ENCODE measurements at places on chromosomes 1 and 21. TPM values are rescaled to one million over a fixed set of nuclear protein-coding genes. Genes with fewer than 3 reads are reported as not detected.

The UCHL5 gene
- polyA plus RNA-seq = 13.3 TPM

The NPHS2 gene
- polyA plus RNA-seq = not detected

The TMEM79 gene
- 2.3 TPM for polyA plus RNA-seq

The SLAMF7 gene
- polyA plus RNA-seq = 0.22 TPM

The JAM2 gene
- polyA plus RNA-seq = 15.3 TPM

GRCh38 chr1:203360547-203361185 is 9.7 kb upstream of the FMOD start:
- DNase-seq = no peak

GRCh38 chr1:195709821-195710220 is 898.4 kb downstream of the KCNT2 start:
- no peak for DNase-seq

GRCh38 chr1:165910764-165911421 is 83.5 kb downstream of the UCK2 start:
- peak; percentile 29 for DNase-seq

DNA sequence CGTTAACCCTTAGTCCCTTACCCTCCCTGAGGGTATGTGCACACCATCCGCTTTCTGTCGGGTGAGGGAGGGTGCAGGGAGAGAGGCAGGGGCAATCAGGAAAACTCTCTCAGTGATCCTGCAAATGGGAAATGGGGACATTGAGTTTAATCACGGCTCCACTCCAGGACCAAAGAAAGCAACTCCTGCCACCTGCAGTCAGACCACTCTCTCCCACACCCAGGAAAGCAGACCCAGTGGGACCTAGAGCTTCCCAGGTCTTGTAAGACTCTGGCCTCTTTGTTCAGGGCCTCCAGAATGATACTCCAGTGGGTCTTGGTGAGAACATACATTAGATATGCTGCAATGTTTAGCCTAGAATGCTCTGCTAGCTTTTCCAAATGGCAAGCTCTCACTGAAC is 71.5 kb downstream of the GNG12 start:
- DNase-seq = no peak

GRCh38 chr1:172971241-172971640 is 79.5 kb downstream of the TNFSF18 start:
- DNase-seq = no peak

- peak; percentile 41 for DNase-seq
These were observed 73.1 kb upstream of the EDEM3 start for GRCh38 chr1:184827600-184828368.

DNA sequence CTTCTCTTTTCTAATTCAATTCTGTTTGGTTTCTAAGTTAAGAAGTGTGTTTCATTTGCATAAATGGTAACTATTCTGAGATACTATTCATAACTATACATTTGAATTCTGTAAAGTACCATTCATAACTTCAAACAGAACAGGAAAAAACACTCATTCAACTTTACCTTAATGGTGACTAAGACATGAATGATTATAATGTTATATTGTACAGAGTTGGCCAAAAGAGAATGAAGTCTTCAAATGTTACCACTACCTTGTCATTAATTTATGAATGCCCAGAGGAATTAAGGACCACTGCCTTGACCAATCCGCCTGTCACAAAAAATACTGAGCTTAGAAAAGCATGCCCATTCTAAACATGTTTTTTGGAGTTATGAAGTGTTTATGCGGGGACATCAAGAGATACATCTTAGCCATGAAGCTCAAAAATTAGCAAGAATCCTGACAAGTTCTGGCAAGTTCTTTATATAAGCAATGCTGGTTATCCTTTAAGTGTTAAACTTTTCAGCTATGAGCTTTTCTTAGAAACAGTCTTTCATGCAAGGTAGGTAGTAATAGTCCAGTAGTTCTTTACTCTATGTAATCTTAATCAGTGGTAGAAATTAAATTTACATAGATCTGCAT is 7.9 kb downstream of the WASF2 start:
- no peak for DNase-seq

DNA sequence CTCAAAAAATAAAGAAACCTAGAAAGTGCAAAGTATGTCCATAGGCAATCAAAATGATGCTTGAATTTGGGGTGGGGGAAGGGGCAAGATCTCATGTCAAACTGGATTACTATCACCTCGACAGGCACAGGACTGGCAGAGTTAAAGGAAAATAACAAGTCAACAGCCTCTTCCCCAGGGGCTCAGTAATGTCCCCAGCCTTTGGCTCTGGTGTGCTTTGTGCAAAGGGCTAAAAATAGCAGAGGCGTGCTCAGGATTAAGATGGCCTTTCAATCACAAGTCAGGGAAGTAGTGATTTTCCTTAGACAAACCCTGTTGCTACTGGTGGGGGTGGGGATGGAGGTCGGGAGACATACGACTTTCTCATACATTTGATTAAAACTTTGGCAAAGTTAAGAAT is 63.5 kb upstream of the OLIG2 start:
- no peak for DNase-seq

DNA sequence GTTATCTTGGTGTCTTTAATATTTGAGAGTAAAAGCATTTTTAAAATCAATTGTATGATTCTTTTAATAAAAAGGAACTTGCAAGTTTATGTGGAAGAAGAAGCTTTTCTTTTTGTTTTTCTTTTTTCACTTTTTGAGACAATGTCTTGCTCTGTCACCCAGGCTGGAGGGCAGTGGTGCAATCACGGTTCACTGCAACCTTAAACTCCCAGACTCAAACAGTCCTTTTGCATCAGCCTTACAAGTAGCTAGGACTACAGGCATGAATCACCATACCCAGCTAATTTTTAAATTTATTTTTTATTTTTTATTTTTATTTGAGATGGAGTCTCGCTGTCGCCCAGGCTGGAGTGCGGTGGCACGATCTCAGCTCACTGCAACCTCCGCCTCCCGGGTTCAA is 34.1 kb downstream of the CMPK1 start:
- DNase-seq = no peak

DNA sequence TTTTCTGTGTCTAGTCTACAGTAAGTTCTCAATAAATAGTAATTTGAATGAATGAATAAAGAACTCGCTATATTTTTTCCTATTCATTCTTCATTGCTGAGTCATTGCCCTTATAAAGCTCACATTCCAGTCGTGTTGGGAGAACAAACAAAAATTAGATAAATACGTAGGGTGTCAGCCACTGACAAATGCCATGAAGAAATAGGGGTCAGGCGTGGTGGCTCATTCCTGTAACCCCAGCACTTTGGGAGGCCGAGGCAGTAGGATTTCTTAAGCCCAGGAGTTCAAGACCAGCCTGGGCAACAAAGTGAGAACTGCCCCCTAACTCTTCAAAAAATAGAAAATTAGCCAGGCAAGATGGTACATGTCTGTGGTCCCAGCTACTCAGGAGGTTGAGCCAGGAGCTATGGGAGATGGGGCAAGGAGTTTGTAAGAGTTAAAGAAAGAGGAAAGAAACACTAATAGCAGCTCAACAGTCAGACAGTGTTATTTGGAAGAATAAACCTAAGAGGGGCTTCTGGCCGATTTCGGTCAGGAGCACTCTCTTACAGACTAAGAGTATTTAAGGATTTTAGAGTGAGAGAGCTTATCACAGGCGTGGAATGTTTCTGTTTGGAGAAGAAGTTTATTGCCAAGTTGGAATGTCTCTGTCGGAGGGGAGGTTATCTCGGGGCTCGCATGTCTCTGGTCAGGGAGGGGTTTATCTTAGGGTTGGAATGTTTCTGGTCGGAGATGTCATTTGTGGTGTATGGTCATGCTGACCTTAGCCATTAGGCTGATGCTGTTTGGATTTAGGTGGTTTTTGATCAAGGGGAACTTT is 1.8 kb upstream of the CHML start:
- no peak for DNase-seq

GRCh38 chr1:198199105-198199504 is 42.3 kb downstream of the NEK7 start:
- DNase-seq = no peak

DNA sequence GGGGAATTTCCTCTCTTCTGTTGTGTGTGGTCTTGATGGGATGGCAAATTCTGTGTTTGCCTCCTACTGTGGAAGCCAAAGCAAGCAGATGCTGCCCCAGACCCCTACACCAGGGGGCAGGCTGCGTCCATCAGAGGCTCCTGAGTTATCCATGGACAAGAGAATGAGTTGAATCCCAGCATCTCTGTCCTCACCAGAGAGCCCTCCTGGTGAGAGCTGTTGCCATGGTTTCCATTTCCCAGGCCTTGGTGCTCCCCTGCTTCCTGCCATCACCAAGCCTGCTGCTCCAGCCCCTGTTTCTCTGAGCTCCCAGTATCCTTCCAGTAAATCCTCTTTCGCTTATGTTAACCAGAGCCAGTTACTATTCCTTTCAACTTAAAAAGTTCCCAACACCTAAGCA is 20.4 kb upstream of the GNG12 start:
- peak; percentile 54 for DNase-seq

DNA sequence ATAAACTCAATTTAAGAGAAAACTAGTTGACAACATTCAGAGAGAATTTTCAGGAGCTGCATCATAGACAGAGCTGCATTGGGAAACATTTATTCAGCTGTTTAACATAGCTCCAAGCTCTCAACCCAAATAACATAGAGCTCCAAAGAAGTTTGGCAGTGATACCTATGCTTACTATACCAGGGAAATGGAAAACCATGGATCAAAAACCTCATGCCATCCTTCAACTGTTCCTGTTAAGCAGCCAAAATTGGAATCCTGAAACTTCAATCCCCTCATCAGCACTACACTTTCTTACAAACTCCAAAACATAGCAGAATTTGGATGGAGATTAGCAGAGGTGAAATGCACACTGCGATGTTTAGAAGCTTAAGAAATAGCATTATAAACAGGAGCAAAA is 164.4 kb downstream of the USH2A start:
- DNase-seq = no peak
